ENCODE measurements at places on chromosomes 6 and 20.
A peak's percentile ranks its signal among the peaks of the same experiment; 100 is the strongest.

- no peak for DNase-seq
Observed at GRCh38 chr6:30508890-30509736, 19.8 kb downstream of the HLA-E start.

- no peak for DNase-seq
Observed at GRCh38 chr20:58677808-58678207, 14.8 kb upstream of the NPEPL1 start.

DNA sequence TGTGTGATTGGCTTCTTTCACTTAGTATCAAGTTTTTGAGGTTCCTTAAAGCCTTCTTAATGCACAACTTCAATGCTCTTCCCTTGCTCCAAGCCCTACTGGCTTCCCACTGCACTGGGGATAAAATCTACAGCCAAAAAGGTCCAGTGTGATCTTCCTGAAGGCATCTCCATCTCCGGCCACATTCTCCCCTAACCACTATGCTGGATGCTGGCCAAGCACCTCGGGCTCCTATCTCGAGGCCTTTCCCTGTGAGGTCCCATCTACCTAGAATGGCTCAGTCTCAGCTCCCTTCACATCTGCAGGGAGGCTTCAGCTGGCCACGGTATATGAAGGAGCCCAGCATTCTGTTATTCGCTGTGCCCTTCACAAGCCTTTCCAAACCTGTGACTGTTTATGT is 48.1 kb downstream of the CNKSR3 start:
- DNase-seq = no peak

- DNase-seq = peak; percentile 36
Observed at GRCh38 chr6:135922174-135922573, 70.7 kb downstream of the PDE7B start.

- DNase-seq = no peak
Observed at GRCh38 chr20:46488451-46488850, 24.9 kb downstream of the ZNF334 start.

DNA sequence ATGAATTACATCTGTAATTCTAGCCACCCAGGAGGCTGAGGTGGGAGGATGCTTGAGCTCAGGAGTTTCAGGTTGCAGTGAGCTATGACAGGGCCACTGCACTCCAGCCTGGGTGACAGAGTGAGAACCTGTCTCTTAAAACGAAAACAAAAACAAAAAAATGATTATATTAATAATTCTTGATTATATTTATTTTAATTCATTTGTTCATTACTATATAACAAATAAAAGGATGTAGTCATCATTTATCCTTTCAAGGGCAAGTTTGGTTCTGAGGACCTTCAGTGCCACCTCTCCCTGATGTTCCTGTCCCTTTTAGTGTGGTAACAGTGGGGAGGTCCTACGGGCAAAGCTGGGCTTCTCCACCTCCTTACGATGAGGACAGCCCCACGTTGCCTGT is 167.1 kb upstream of the SCGN start:
- DNase-seq = no peak

DNA sequence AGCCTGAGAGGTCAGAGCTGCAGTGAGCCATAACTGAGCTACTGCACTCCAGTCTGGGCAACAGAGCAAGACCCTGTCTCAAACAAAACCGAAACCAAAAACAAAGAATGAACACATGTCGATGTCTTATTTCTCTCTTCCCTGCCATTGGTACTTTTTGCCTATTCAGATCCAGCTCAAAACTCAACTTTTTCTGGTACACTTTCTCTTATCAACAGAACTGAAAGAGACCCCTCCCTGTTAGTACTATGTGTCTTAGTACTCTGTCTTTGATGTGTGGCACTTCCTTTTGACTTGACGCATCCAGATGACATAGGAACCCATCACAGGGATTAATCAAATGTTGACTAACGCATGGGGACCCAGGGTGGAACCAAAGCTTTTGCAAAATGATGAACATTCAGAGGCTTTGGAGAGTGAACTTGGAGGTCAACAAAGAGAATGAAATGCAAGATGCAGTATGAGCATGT is 44.8 kb downstream of the AKAP12 start:
- DNase-seq = no peak

DNA sequence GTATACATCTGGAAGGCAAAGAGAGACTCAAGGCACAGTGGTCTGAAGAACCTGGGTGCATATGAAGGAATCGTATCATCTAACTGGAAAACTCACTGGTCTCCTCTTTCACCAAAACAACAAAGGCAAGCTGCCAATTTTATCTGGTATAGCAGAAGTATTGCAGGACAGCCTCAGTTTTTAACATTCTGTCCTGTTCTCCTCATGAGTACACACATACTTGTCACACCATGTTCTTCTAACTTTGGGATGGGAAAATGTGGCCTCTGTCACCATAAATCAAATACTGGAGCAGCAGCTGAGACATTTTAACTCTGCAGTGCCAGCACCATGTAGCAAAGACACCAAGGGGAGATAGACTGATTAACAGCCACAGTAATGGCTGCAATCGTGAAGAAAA is 199.1 kb upstream of the CNR1 start:
- DNase-seq = no peak

- DNase-seq = no peak
Observed at GRCh38 chr6:15505463-15505918, 157.3 kb downstream of the DTNBP1 start.

DNA sequence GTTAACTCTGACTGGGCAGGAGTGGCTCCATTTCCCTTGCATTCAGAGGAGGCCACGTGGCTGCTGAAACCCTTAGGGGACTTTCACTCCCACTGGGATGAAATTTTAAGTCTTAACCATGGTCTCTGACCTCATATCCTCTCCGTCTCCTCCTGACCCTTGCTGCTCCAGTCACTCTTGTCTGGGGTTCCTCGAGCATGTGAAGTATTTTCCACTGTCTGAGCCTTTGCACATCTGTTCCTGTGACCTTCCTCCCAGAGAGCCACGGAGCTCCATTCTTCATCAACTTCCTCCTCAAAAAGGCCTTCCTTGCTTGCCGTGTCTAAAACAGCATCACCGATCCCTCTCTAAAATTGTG is 153.0 kb upstream of the UST start:
- no peak for DNase-seq

GRCh38 chr6:94464018-94464510 is 1044.7 kb upstream of the EPHA7 start:
- no peak for DNase-seq

GRCh38 chr6:144896289-144896688 is 611.2 kb downstream of the UTRN start:
- no peak for DNase-seq

DNA sequence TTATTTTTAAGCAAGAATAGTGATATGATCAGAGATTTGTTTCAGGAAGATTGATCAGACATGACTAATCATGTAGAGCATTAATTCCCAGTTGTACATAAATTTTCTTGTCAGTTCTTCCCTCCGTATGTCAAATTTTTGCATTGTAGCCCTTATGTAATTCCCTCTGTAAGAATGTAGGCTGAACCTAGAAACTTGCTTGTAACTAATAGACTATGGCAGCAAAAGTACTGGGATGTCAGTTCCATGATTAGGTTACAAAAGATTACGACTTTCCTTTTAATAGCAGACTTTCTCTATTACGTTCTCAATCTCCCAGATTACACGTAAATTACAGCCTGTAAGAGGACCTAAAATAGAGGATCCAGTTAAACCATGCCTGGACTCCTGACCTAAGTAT is 79.4 kb upstream of the EPHA7 start:
- no peak for DNase-seq

DNA sequence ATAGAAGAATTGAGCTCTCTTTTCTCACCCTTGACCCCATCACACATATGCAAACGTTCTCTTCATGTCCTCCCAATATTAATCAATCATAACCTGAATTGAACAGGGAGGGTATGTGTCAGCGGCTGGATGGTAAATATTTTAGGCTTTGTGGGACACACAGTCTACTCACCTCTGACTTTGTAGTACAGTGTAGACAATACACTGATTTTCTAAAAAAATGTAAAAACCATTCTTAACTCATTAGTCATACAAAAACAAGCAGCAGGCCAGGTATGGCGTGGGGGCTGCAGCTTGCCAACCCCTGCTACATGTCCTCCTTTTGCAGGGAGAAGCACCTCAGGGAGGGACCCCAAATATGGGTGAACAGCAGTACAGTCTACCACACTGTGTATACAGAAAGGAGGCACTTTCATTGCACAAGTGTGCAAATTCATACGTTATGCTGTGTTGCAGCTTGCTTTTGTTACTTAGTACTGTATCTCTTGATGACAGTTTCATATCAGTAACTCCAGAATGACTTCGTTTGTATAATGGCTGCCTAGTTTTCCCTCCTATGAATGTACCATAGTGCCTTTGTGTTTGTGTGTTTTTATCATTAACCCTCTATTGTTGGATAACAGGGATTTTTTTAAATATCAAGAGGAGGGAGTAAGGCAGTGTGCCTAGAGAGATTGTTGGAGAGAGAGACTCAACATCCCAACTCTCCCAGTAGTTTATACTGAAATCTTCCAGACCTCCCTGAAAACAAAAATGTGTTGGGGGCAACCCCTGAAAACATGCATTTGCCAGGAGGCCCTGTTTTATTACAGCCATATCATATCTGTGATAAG is 214.3 kb downstream of the ZMYND8 start:
- no peak for DNase-seq

GRCh38 chr6:16277101-16277981 is 39.0 kb downstream of the GMPR start:
- peak; percentile 87 for DNase-seq

GRCh38 chr20:57476084-57476526 is 48.8 kb downstream of the CTCFL start:
- no peak for DNase-seq

DNA sequence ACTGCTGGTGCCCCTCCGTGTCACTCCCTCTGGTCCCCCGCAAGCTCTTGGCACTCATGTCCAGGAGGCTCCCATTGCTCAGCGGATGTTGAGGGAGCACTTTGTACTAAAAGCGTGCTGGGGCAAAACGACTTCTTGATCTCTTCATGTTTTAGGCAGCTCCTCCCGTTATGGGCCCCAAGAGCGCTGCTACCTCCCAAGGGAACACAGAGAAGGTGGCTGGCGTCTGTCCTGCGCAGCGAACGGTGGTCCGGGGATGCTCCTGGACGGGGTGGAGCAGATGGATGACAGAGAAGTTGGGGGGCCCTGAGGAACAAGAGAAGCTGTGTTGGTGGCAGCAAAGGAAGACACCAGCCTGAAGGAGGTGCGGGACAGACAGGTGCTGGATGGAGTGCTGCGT is 99.8 kb downstream of the TMEM242 start:
- no peak for DNase-seq

DNA sequence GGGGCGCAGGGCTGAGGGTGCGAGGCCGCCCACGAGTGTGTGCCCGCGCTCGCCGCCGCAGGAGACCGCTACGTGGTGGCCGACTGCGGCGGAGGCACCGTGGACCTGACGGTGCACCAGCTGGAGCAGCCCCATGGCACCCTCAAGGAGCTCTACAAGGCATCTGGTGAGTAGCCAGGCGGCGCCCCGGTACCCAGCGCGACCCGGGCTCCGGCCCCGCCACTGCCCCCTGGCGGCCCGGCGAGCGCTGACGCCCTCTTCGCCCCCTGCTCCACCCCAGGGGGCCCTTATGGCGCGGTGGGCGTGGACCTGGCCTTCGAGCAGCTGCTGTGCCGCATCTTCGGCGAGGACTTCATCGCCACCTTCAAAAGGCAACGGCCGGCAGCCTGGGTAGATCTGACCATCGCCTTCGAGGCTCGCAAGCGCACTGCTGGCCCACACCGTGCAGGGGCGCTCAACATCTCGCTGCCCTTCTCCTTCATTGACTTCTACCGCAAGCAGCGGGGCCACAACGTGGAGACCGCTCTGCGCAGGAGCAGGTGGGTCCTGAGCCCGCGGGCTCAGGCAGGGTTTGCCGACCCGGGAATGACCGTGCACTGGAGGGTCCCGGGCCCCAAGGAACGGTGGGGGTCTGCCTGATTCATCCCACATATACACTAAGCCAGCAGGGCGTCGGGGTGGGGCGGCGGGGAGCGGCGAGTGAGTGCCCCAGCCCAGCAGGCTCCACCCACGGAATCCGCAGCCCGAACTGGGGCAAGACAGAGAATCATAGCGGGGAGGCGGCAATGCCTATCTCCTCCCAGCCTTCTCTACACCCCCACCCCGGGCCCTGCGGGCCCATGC is 17.4 kb downstream of the HSPA12B start:
- DNase-seq = no peak

DNA sequence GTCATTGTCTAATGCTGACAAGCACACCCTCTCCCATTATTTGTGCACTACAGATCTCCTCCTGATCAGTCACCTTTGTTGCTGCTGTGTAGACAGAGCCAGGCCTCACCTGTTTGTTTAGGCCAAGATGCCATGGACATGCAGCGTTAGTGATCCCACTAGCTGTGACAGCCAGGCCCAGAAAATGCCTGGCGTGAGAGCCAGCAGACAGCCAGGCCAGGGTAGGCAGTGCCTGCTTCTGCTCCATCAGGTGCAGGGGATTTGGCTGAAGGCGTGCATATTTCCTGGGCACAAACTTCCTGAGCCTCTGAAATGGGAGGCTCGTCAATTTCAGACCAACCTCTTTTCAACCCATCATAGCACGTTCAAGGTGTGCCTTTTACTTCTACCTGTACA is 27.3 kb downstream of the MANBAL start:
- no peak for DNase-seq

DNA sequence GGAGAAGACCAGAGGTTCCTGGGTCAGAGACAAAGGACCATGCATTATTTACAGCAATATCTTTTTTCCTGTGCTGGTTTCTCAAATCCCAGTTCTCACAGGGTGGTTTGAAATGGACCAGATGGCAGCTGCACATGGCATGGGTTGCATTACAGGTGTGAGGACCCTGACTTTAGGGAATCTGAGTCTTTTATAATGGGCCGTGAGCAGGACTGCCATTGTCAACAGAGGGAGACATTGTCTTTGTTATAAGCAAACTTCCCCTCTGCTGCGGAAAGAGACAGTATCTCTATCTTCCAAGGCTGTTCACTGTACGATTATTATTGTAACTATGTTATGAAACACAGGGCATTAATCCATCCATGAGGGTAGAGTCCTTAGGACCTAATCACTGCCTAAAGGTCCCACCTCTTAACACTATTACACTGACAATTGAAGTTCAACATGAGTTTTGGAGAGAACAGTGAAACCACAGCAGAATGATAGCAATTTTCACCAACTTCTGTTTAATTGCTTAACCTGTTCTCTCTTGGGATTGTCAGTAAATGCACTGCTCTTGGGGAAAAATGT is 156.1 kb upstream of the AGPAT4 start:
- no peak for DNase-seq

Measured in HAP-1 (cell line).